Lower leg skin (tissue), 4 donors: ENCODE measurements at places on chromosomes 4 and X. TPM values are rescaled to one million over a fixed set of nuclear protein-coding genes. Genes with fewer than 3 reads are reported as not detected.

GRCh38 chrX:15242899-15243555 is 26.9 kb downstream of the ASB9 start:
- DNase-seq: no peak

The CHST7 gene
- total RNA-seq: 22.9 TPM

- no peak for DNase-seq
Measured at GRCh38 chrX:119089619-119090018, 16.8 kb downstream of the CT47C1 start.

The TRIM60 gene
- not detected for total RNA-seq

The ADGRL3 gene
- 1.8 TPM for total RNA-seq

DNA sequence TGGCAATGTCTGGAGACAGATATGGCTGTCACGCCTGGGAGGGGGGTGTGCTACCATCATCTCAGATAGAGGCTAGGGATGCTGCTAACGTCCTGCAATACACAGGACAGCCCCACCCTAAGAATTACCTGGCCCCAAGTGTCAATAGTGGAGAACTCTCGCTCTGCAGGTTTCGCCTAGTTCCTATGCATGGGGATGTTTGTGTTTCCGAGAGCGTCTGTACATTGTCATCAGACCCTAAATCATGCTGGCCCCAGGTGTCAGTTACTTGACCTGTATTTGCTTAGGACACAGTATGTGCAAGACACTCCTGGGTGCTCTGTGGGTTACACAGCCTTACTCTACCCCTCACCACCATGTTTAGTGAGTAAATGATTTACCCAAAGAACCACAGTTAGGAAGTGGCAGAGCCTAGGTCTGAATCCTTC is 90.8 kb downstream of the AFF1 start:
- no peak for DNase-seq

The SMIM10 gene
- not detected for total RNA-seq

DNA sequence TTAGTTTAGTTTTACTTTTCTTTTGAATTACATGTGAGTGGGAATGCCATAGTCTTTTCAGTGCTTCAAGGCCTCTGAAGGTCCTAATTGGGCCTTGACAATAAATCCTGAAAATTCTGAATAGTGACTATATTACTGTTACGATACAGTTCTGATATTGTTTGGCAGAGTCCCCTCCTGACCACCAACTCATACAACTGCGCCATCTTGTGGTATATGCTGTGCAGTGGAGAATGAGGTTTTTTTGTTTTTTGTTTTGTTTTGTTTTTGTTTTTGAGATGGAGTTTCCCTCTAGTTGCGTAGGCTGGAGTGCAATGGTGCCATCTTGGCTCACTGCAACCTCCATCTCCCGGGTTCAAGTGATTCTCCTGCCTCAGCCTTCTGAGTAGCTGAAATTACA is 56.6 kb upstream of the CHRDL1 start:
- DNase-seq: no peak

DNA sequence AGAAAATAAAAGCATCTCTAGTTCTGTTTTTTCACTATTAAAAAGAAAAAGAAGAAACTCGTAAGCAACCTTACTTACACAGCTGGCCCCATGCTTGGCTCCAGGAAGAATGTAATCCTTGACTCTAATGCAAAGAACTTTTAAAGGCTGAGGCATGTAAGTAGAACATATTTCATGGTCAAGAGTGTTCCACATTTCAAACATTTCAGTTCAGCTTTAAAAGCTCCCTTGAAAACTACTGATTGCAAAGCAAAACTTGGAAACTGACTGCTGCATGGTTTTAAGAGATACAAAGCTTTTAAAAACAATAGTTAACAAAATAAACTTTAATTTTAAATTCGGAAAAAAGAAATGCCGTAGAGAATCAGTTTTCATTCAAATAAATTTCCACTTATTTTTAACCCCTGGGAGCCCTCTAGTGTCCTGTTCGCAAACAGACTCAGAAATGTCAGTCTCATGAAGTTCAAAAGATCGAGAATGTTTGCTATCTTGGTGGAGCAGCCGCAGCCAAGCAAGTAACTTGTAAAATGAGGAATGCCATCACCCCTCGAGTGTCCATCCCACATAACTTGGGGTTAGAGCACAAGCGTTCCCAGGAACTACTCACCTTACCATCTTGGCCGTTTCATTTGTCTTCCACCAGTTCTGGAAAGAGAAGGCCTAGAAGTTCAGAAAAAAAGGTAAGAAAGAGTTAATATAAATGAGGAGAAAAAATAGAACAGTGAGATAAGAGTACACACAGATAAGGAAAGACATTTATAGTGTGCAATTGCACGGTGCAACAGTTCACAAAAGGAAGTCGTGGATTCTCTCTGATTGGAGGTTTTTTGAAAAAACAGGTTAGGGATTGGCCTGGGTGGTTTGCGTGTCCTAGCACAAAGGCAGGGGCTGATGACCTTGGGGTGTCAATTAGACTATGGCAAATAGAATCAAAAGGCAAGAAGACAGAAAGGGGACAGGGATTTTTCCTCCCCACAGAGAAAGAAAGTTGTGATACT is at the start of gene GASK1B:
TSS of gene GASK1B (minus strand) at position 765 of the 998 bp plus-strand sequence. CDS start 1,650 bp downstream, outside the sequence.
- no peak for DNase-seq

DNA sequence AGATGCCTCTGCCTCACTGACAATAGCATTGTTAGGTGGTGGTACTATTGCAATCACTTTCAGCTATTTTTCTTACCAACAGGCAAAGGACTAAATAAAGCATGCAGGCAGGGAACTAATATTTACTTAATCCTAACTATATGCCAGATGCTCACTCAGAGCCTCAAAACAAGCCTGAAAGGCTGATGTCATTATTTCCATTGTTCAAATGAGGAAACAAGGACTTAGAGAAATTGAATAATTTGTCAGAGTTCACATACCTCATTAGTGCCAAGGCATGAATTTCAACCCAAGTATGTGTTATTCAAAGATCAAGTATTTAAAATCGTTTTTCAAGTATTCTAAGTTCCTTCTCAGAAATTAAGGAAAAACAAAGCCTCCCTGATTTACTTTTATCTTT is 374.9 kb upstream of the TECRL start:
- DNase-seq: no peak

- DNase-seq: no peak
Measured at GRCh38 chr4:26815706-26816105, 44.9 kb upstream of the STIM2 start.

DNA sequence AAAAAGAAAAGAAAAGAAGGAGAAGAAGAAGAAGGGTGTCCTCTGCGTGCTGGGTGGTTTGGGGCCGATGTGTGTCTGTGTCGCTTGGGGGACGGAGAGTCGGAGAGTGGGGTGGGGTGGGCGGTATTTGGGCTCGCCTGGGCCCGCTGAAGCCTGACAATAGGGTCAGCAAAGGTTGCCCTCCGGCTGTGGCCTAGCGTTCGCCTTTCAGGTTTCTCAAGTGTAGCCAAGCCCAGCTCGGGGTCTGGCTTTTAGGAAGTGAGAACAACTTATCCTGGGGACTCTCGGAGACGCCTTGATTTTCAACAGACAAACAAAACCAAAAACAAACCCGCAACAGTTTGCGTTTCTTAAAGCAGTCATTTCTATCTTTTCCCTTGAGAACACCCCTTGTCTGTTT is 4.1 kb upstream of the SOX3 start:
- DNase-seq: no peak

DNA sequence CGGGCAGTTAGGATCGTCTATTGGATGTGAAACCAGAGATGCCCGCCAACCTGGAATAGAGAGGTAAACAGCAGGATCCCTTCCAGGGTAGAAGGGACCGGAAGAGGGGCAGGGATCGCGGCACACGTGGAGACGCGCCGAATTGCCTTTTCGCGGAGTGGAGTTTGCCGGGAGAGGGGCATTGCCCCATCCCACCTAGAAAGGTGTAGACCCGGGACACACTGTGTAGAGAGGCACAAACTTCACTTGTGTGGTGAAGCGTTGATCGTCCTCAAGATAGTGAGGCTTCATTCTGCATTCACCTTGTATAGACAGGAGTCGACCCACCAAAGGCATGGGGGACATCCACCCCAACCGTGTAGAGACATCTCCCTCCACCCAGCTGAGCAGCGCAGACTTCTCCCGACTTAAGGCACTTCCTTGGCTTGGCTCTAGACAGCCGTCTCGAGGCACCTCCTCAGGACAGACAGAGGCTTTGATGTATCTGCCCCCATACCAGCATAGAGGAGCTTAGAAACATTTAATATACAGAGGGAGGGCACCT is 410 bp downstream of the GNL3L start:
- peak; percentile 13 for DNase-seq

The DSPP gene
- not detected for total RNA-seq

DNA sequence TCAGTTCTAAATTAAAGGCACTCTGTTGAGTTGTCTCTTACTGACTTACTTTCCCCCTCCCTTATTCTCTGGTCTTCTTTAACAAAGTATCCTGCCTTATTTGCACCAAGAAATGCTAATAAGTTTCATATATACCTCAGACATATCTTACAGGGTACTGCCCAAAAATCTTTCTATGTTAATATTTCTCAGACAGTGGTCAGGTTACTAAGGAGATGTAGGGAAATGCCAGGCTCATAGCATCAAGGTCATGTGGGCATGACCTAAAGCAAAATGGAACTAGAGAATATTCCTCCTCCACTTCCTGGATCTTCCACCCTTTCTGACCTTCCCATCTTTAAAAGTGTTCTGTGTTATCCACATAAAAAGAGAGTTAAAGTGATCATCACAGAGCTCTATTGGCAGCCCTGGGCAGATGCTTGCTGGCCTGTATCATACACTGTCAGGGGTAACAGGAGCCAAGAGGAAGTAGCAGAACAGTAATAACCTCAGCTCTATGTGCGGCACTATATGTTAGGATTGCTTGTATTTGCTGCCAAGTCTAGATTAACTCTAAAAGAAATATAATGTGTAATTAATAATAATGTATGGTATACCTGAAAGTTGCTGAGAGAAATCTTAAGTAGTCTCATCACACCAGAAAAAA is 74.3 kb downstream of the IQCM start:
- no peak for DNase-seq

DNA sequence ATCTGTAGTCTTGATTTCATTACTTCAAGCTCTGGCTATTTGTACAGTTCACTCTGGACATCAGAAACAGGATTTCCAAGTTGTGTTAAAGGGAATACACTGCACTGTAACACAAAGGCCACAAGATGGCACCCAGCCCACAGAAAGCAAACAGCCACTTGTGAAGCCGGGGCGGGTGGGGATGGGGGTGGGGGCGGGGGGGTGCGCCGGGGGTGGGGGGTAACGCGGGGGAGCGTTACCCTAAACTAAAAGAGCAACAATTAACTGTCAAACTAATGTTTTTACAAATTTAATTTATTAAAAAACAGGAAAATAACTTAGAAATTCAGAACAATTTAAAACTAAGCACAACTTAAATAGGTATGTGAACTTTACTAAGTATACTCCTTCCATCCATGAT is 27.3 kb downstream of the PRDX4 start:
- DNase-seq: peak; percentile 89

GRCh38 chrX:132631579-132632232 is 142.9 kb upstream of the MBNL3 start:
- no peak for DNase-seq

The HEPH gene
- 19.6 TPM for total RNA-seq

- peak; percentile 63 for DNase-seq
Measured at GRCh38 chr4:9944431-9945425, 76.6 kb downstream of the SLC2A9 start.

- no peak for DNase-seq
Measured at GRCh38 chrX:138765051-138765450, 53.5 kb upstream of the FGF13 start.

- DNase-seq: peak; percentile 75
Measured at GRCh38 chr4:110622841-110623717, at the start of gene PITX2. Gene PITX2 (minus strand): TSS chr4:110623077. CDS start chr4:110622460, 617 bp downstream.

The FGF13 gene
- 1.1 TPM for total RNA-seq

The PCSK1N gene
- 2.9 TPM for total RNA-seq

The SH3D19 gene
- total RNA-seq: 80.5 TPM

The FMR1NB gene
- not detected for total RNA-seq

The UGT2B15 gene
- total RNA-seq: not detected

DNA sequence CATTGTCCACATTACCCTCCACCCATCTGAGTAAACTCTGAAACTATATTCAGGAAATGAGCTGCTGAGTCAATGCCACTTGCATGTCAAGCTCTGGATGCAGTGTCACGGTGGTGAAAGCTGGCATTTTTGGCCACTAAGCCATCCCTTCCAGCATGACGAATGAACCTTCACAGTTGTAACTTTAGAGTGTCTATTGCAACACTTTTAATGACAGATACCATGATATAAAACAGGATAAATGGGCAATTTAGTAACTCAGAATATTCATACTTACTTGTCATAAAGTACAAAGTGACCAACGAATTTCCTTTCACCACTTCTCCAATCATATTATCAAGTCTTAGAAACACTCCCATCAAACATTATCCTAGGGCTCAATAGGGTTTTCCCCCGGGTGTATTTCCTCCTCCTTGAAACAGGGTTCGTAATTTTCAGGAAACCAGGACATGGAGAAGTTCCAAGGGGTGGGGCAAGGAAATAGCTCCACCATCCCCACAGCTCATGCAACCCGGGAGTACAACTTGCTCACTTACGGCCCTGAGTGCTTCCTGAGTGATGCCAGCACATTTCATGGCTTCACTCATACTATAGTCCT is 73.1 kb downstream of the MTHFD2L start:
- no peak for DNase-seq

DNA sequence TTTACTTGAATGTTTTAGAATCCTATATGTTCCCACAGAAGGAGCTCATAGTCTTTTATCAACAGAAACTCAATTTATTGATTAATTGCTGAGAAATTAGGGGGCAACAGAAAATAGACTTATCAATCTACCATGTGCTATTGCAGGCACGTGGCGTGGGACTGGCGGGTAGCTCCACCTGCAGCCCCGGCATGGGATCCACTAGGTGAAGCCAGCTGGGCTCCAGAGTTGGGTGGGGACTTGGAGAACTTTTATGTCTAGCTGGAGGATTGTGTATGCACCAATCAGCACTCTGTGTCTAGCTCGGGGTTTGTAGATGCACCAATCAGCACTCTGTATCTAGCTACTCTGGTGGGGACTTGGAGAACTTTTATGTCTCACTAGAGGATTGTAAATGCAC is 3.3 kb upstream of the OCIAD1 start:
- no peak for DNase-seq

- DNase-seq: no peak
Measured at GRCh38 chrX:20348139-20348538, 81.4 kb upstream of the RPS6KA3 start.

DNA sequence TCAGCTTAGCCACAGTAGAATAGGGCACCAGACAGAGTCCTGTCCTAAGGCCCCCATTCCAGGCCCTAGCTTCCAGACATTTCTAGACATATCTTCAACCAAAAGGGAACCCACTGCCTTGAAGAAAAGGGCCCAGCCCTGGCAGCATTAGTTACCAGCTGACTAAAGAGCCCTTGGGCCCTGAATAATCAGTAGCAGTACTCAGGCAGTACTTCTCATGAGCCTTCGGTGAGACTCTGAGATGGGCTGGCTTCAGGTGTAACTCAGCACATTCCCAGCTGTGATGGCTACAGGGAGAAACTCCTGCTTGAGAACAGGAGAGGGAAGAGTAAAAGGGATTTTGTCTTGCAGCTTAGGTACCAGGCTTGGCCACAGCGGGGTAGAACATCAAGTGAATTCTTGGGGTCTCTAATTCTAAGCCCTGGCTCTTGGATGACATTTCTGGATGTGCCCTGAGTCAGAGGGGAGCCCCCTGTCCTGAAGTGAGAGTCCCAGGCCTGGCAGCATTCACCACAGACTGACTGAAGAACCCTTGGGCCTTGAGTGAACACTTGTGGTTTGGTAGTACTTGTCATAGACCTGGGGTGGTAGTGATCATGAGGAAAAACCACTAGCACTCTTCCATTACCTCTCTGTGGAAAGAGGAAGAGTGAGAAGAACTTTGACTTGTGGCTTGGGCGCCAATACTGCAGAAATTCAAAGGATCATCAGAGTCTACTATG is 170.1 kb downstream of the ATP10D start:
- DNase-seq: no peak
